ENCODE measurements at places on chromosomes 1 and 21.

GRCh38 chr1:203516184-203516583 lies 22.2 kb downstream of the OPTC start:
- peak; percentile 77 for DNase-seq

DNA sequence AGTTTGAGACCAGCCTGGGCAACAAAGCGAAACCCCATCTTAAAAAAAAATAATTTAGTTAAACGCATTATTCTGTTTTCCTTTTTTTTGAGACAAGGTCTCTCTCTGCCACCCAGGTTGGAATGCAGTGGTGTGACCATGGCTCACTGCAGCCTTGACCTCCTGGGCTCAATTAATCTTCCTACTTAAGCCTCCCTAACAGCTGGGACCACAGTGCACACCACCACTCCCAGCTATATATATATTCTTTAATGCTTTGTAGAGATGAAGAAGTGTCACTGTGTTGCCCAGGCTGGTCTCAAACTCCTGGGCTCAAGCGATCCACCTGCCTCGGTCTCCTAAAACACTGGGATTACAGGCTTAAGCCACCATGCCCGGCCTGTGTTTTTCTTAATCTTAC lies 7.7 kb upstream of the KLF17 start:
- no peak for DNase-seq

GRCh38 chr1:17338706-17339493 lies 30.9 kb downstream of the PADI4 start:
- DNase-seq = no peak

DNA sequence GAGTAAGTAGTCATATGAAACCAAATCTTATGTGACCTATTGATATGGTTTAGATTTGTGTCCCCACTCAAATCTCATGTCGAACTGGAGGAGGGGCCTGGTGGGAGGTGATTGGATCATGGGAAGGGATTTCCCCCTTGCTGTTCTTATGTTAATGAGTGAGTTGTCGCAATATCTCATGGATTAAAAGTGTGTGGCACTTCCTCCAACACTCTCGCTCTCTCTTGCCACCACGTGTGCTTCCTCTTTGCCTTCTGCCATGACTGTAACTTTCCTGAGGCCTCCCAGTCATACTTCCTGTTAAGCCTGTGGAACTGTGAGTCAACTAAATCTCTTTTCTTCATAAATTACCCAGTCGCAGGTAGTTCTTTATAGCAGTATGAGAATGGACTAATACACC lies 241.2 kb downstream of the RGS7 start:
- no peak for DNase-seq

DNA sequence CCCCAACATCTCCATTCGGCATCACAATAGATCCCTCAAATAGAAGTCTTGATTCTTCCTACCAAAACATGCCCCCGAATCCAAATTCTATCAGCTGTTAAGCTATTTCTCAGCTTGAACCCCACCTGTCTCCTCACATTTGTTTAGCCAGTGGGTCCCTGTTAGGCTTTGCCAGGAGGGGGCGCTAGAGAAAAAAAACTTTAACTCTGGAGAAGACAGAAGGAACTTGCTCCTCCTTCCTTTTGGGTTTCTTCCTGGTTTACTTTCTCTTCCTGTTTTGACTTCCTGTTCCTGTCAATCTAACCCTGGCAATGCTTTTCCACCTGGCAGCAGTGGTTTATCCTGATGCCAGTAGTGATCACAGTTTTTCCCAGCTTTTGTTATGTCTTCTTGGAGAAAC lies 95.6 kb upstream of the KCNK1 start:
- peak; percentile 57 for DNase-seq

All from eye (tissue), 1 donor.